CD4-positive, alpha-beta T cell treated with Interferon alpha-2 for 1 hour (primary cell): ENCODE measurements at places on chromosomes 5 and 9.
A peak's percentile ranks its signal among the peaks of the same experiment; 100 is the strongest.

DNA sequence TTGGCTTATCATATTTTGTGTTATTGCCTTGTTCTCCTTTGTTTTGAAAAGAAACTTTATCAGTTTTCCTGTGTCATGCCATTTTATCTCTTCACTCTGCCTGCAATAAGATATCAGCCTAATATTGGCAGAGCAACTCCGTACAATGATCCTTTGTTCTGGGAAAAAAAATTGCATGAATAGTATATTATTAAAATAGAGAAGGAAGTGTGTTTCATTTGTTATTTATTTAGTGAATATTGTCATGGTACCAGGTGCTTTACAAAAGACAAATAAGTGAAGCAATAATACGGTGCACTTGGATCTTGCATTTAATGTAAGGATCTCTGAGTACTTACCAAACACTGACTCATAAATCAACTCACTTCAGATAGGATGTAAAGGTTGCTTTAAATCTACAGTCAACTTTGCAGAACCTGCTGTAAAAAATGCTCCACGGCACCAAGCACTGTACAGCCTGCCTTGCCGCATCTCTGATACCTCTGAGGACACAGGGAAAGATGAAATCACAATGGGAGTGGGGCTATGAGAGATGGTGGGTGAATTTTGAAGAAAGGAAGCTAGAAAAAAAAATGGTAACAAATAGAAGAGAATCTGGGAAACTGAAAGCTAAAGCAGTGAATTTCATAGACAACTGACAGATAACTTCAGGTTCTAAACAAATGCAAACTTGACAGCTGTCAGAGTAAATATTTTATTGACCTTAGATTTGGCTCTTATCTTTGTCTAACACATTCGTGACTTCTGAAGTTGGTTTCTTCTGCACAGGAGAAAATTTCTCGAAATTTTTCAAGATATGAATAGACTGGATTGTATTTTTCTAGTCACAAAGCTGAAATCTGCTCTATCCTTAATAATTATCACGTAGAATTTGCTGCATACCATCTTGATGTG is 232.1 kb downstream of the ENC1 start:
- DNase-seq: no peak

GRCh38 chr5:69103521-69103920 is 9.7 kb downstream of the SLC30A5 start:
- no peak for DNase-seq

DNA sequence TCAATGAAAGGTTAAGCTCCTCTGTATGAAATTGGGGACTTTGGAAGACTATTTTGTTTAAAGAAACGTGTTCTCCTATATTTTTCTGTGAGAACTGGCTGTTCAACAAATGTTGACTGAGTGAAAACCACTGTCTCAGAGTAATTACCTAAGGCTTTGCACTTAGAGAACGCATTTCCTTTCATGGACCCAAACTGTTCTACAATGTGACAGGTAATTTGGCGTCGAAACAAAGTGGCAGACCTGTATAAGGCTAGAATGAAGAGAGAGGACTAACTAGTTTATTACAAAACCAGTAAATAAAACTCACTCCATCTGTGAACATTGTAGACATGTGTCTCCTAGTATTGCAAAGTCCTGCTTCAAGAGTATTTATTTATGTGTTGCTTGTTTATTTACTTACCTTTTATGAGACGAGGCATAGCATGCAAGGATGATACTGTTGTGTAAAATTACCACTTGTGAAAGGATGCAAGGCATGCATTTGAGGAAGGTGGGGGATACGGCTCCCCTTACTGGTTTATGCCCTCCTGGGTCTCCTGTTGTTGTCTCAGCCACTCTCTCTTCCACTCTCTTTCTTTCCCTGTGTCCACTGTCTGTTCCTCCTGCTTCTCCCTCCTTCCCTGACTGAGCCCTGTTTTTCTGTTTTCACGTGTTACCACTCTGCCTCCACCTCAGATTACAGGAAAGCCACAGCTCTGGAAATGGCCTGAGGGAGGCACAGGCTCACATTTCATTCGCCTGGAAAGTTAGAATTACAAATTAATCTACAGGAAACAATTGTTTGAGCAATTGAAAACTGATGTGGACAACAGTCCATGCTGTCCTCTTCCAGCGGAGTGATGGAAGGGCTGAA is 444.0 kb upstream of the ZNF608 start:
- no peak for DNase-seq

GRCh38 chr5:151028717-151029116 is 8.3 kb downstream of the GPX3 start:
- DNase-seq: no peak

DNA sequence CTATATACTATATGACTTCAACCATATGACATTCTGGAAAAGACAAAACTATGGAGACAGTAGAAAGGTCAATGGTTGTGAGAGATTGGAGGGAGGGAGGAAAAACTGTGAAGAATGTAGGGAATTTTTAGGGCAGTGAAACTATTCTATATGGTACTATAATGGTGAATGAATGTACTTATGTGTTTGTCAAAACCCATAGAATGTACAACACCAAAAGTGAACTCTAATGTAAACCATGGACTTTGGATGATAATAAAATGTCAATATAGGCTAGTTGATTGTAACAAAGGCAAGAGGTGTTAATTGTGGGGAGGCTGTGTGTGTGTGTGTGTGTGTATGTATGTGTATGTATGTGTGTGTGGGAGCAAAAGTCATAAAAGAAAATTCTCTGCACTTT is 10.8 kb upstream of the STOM start:
- DNase-seq: no peak

DNA sequence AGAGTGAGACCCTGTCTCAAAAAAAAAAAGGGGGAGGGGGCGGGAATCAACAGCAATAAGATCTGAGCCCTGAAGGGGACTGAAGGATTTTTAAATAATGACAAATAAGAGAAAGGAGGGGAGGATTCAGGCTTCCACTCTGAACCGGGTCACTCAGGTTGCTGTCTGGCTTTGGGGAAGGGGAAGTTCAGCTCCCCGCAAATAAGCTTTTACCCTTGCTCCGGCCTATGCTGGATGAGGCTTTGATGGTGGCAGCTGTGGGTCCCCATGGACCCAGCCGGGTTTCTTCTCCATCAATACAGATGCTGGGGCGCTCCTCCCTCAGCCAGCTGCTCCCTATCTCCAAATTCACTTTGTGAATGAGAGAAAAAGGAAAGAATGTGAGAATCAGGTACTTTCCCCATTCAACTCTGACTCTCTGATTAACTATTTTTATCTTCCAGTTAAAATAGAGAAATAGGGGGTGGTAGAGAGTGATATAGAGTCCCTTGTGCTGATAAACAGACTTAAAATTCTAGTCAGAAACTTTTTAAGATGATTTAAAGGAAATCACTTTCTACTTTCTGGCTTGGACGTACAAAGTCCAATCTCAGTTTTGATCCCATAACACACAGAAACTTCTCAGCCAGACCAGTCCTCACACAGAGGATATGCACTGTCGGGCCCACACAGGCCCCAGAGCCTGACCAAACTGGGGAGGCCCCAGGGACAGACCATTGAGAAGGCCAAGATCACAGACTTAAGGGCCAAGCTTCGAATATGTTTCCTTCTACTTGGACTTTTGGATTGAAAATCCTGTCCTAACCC is 39.6 kb downstream of the C5orf15 start:
- DNase-seq: peak; percentile 23

DNA sequence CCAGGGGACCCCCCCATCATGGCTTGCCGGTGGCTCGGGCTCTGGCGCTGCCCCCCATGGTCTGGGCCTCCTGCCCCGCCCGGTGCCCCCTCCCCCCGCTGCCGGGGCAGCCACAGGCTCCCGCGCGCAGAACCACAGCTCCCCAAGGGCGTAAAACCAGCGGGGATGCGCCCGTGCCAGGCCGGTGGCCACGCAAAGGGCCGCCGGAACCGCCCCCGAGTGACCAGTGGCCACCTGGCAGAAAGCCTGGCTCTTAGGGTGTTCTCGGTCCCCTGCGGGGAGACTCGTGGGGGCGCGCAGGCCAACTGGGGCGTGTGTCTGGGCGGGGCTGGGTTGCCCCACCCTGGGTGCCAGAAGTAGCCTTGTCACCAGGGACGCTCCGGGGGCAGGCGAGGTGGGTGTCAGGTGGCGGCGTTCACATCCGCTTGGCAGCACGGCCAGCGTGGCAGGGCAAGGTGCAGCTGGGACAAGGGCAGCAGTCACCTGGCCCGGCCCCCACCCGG is 515 bp upstream of the AGPAT2 start:
- DNase-seq: no peak

GRCh38 chr5:84299959-84300358 is 84.7 kb downstream of the EDIL3 start:
- no peak for DNase-seq

DNA sequence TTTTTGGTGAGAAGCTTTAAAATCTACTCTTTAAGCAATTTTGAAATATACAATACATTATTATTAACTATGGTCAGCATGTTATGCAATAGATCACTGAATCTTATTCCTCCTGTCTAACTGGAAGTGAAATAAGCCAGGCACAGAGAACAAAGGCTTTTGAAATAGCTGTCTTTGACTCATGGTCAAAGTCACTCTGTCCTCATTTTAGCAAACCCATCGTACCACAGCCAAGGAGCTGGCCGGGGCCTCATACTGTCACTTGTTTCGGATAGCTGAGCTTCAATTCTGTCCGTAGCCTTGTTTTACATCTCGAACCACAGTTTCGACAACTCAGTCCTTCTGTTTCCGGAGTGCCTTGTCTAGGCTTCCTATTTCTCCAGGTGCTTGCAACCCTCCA is 19.2 kb downstream of the ADCY2 start:
- no peak for DNase-seq

- DNase-seq: no peak
Measured at GRCh38 chr5:18195910-18196309, 561.6 kb downstream of the TAF11L14 start.

- DNase-seq: no peak
Measured at GRCh38 chr9:106110483-106110882, 416.1 kb downstream of the TMEM38B start.

GRCh38 chr9:2601785-2602378 is 19.7 kb upstream of the VLDLR start:
- DNase-seq: no peak

- DNase-seq: no peak
Measured at GRCh38 chr5:53950621-53951020, 359.8 kb downstream of the ARL15 start.

DNA sequence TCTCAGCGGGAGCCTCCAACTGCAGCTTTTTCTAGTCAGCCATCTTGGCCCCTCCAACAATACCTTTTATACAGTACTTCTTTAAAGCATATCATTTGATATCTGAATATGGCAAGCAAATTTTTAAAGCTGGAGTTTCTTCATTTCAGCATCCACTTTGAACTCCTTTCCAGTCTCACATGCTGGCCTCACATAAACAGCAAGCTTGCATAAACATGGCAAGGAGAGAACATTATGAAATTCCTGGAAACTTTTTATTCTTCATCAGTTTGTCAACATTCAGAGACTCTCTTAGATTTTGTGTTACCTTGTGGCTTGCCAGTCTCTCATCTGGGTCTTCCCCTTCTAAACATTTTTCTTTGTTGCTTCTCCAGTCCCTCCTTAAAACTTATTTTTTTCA is 745.3 kb downstream of the NR2F1-AS1 start:
- no peak for DNase-seq

- DNase-seq: no peak
Measured at GRCh38 chr5:75736273-75736672, 19.0 kb upstream of the POC5 start.

GRCh38 chr5:133322743-133323142 is 270.9 kb downstream of the HSPA4 start:
- DNase-seq: no peak

GRCh38 chr9:134327671-134328231 is 1.5 kb downstream of the RXRA start:
- no peak for DNase-seq

- DNase-seq: no peak
Measured at GRCh38 chr5:128988476-128988875, 23.2 kb downstream of the SLC27A6 start.

DNA sequence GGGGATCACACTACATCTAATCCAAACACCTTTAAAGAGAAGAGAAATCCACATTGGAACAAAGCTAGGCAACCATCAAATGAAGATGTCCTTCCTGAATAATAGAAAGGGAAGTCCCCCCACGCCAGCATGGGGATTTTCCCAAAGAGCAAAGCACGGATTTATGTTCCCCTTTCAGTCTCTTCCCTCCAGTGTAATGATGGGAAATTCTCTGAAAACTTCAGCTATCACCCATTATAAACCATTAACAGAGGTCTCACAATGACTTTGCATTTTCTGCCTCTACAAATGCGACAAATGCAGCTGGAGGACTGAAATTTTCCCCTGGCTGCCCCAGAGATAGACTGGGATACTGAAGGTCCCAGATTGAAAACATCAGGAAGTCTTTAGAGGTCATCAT is 368.7 kb downstream of the EFNA5 start:
- no peak for DNase-seq

- DNase-seq: no peak
Measured at GRCh38 chr9:81976351-81976750, 12.2 kb upstream of the SPATA31D1 start.

GRCh38 chr5:7867260-7867659 is 1.6 kb downstream of the FASTKD3 start:
- DNase-seq: no peak
